ENCODE measurements at places on chromosomes 2 and 18.

GRCh38 chr2:217077831-217078407, 218.1 kb upstream of the TNP1 start:
- DNase-seq: no peak

GRCh38 chr2:138430181-138430580, 71.4 kb upstream of the SPOPL start:
- DNase-seq: no peak

DNA sequence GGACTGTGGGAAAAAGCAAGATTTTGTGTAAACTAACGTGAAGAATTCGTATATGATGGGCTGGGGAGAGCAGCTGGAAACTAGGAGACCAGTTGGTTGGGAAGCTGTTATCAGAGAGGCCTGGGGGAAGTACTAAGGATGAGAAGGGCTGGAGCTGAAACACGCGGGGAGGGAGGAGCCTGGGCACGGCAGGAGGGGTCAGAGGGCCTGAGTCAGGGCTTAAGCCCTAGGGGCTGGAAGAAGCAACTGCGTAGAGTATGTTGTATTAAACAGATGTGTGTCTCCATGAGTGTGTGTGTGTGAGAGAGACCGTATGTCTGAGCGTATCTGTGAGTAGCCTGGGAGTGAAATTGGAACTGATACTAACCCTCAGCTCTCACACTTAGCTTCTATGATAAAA, 8.4 kb downstream of the POMC start:
- DNase-seq: peak; percentile 42

DNA sequence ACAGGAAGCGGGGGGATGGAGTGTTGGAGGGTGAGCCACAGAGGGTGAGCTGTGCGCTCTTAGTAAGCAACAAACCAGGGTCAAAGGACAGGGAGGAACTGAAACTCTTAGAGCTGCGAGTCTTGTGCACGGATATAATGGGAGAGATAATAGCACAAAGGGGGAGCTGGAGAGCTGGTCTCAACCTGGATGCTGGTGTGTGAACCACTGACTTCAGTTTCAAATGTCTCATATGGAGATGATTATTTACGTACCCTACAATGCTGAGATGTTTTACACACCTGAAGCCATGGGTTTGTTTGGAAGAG, 35.9 kb downstream of the PTGR3 start:
- DNase-seq: peak; percentile 49

DNA sequence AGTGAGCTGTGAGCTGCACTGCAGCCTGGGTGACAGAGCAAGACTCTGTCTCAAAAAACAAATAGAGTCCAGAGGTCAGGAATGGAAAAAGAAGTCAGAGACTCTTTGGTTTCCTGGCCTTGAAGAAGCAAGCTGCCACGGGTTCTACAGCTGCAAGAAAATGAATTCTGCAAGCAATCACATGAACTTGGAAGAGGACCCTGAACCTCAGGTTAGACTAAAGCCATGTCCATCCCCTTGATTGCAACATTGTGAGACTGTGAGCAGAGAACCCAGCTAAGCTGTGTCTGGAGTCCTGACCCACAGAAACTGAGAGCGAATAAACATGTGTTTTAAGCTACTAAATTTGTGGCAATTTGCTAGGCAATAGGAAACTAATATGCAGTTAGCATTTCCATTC, 12.9 kb upstream of the MIB1 start:
- DNase-seq: no peak

DNA sequence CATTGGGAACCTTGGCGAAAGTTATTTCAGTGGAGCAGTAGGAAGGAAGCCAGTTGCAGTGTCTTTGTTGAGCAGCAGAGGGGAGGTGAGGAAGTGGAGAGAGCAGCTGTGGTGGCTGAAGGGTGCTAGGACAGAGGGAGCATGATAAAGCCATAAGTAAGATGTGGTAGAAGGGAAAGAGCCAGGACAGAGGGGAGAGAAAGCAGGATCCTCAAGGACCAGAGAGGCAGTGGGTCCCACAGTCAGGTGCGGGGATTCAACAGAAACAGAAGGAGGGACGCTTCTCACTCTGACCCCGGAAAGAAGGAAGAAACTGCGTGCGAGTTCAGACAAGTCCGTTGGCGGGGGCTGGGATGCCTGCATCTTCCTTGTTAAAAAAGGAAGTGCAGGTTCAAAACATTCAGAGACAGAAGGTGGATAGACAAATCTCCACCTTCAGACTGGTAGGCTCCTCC, at the start of gene CXCR2:
Gene CXCR2, plus strand, starts transcription at position 403 of the 455 bp plus-strand sequence. CDS start 8,774 bp downstream, outside the sequence.
- DNase-seq: peak; percentile 33

DNA sequence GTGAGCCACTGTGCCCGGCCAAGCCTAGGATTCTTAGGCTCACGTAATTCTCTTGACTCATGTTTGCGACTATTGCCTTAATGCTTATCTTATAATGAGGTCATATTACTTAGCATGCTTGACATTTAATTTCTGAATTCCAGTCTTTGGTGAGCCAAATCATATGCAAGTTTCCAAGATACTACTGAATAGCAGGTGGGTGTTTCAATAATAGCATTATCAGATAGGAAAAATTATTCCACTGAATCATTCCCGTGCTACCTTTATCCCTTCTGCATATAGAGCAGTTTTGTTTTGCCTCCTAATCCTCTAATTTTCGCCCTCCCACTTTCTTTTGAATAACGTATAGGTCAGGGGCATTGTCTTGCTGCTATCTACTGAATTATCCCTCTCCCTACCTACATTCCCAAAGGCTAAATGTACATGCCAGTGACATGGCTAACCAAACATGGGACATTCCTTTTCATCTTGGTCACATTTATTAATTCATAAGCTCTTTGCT, 4.9 kb downstream of the DAW1 start:
- no peak for DNase-seq

DNA sequence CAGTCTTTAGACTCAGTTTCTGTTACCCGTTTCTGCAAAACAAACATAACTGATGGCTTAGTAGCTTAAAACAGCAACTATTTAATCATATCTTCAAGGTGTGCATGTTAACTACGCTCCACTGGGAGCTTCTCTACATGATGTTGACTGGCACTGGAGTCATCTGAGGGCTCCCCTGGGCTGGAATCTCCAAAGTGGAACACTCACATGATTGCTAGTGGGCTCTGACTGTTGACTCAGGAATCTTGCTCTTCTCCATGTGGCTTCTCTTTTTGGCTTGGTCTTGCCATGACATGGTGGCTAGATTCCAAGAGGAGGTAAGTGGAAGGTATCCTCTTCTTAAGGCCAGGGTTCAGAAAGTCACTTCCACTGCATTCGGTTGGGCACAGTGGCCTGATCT, 160.8 kb downstream of the PMAIP1 start:
- DNase-seq: no peak

- DNase-seq: no peak
Measured at GRCh38 chr2:73008766-73009135, 62.8 kb downstream of the SFXN5 start.

DNA sequence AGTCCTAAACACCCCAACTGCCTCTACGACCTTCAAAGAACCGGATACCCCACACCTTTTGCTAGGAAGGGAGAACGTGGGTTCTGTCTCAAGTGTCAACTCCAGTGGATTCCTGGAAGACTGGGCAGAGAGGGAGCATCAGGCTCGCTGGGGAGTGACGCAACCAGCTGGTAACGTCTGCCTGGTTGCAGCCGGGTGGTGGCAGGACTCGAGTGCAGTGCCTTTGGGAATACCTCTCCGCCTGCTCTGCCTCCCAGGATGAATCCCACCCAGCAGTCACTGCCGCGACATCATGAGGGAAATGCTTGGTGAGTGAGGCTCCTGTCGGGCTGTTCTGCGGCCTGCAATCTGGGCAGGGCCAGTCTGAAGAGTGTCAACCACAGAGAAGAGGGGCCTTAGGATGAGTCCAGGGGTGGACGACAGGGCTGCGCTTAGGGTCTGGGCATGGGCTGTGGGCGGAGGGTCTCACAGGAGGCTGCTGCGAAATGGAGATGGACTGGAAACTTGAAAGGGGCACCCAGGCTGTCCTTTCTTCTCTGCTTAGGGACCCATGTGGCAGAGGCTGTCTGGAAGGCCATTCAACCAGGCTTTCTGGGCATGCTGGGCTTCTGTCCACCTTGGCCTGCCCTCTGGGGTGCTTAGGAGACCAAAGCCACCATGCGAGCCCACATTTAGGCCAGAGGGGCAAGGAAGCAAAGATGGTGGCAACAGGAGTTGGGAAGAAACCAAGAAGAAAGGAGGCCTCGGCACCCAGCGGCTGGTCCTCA, 12.9 kb downstream of the GPR17 start:
- no peak for DNase-seq

DNA sequence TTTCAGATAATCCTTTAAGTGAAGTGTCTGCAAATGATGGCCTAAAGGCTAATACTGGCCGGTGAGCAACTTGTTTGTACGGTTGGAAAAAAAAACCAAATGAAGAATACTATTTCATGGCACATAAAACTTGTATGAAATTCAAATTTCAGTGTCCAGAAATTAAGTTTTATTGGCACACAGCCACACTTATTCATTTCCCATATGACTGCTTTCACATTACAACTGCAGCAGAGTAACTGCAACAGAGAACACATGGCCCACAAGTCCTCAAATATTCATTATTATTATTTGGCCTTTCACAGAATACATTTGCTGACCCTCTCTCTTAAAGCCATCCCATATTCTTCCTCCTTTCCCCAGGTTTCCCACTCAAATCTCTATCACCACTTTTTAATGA, 1268.6 kb downstream of the LRP1B start:
- peak; percentile 22 for DNase-seq

GRCh38 chr18:697800-698199, 14.6 kb downstream of the ENOSF1 start:
- DNase-seq: no peak

DNA sequence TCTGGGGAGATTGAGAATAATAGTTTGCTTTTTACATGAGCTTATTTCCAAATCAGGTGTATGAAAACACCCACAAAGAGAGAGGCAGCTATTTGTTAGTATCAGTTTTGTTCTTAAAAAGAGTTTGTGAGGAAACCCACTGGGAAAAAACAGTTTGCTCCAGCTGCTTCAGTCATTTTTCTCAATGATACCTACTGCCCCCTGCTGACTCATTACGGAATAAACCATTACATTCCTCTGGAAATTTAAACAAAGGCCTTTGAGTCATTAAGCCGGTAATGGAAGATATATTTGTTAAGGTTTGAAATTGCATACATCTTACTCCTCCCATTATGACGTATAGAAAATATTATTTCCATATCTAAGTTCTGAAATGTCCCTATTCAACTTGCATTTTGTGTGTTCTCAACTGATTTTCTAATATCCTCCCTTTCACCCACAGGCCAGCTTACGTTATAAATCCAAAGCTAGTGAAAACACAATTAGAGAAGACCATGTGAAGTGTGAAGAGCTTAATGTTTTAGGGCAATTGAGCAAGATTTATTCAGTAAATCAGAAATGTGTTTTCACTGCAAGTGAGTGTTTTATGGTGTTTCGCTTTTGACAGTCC, 761.6 kb downstream of the DSC3 start:
- DNase-seq: peak; percentile 77

DNA sequence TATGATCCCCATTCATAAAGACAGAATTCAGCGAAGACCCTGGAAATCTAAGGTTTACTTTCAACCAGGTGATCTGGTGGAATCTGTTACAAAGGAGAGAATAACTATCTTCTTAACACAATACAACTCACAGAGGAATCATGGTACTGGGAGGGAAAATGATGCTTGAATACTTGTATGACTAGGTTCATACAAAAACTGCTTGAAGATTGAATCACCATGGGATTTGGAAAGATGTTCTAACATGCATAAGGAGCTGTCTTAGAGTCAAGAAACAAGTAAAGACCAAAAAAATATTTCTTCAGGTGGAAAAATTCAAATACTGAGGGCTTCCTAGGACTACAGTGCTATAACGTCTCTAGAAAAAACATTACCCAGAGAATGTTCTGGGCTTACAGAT, 32.2 kb downstream of the COL5A2 start:
- DNase-seq: no peak

GRCh38 chr2:228642861-228643260, 461.4 kb upstream of the SPHKAP start:
- DNase-seq: no peak

- peak; percentile 90 for DNase-seq
Measured at GRCh38 chr2:69145204-69145603, 132.2 kb downstream of the ANTXR1 start.

GRCh38 chr2:154427453-154427852, 271.0 kb upstream of the KCNJ3 start:
- no peak for DNase-seq

GRCh38 chr18:9974279-9974915, 60.6 kb downstream of the VAPA start:
- DNase-seq: no peak

DNA sequence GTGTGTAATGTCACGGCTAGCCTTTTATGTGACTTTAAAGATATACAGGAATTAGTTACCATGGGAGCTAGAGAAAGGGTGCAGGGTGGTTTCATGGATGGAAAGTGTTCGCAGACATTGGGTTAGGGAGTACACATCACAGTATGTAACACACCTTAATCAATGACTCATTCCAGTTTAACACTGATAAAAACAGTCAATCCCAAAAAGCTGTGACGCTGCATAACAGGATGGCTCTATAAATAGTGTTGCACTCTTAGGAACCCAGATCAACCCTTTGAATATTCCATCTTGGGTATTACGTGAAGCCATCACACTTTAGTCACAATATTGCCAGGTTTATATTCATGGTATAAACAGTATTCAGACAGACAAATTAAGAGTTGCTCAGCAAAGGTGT, 33.6 kb downstream of the CAB39 start:
- no peak for DNase-seq

DNA sequence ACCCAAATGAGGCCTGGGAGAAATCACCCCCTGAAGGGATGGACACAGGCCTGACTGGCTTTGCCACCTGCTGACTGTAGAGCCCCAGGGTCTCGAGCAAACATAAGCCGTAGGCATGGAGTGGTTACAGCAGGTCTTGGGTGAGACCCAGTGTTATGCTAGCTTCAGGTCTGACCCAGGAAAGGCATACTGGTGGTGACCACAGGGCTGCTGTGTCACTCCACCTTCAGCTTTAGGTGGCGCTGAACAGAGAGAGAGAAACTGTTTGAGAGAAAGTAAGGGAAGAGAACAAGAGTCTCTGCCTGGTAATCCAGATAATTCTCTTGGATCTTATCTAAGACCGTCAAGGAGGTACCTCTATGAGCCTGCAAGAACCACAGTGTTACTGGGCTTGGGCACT, 1544.2 kb upstream of the TMEFF2 start:
- DNase-seq: no peak

GRCh38 chr2:133326652-133327397, 241.4 kb downstream of the NCKAP5 start:
- DNase-seq: no peak

DNA sequence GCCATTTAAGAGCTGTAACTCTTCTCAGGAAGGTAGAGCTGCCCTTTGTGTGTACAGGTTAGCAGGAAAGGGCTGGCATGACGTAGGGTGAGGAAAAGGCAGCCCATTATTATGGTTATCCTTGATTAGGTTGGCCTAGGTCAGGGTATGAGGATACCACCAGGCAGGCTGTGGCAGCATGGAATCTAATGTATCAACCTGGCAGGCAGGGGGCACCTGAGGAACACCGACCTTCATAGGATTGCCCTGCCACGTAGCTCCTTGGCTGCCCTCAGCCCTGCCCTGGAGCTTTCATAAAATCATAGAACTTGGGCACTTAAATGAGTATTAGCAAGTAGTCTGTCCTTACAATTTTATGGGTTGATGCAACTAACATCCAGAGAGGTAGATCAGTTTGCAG, 261.6 kb downstream of the LTBP1 start:
- no peak for DNase-seq

GRCh38 chr2:74893332-74893731, 59.4 kb downstream of the HK2 start:
- DNase-seq: no peak
